Stimulated activated CD4-positive, alpha-beta T cell treated with anti-CD3 and anti-CD28 coated beads, Interleukin-4, amount 100 ng/mL, for 1 hour (primary cell): ENCODE measurements at places on chromosomes 6 and 20.

DNA sequence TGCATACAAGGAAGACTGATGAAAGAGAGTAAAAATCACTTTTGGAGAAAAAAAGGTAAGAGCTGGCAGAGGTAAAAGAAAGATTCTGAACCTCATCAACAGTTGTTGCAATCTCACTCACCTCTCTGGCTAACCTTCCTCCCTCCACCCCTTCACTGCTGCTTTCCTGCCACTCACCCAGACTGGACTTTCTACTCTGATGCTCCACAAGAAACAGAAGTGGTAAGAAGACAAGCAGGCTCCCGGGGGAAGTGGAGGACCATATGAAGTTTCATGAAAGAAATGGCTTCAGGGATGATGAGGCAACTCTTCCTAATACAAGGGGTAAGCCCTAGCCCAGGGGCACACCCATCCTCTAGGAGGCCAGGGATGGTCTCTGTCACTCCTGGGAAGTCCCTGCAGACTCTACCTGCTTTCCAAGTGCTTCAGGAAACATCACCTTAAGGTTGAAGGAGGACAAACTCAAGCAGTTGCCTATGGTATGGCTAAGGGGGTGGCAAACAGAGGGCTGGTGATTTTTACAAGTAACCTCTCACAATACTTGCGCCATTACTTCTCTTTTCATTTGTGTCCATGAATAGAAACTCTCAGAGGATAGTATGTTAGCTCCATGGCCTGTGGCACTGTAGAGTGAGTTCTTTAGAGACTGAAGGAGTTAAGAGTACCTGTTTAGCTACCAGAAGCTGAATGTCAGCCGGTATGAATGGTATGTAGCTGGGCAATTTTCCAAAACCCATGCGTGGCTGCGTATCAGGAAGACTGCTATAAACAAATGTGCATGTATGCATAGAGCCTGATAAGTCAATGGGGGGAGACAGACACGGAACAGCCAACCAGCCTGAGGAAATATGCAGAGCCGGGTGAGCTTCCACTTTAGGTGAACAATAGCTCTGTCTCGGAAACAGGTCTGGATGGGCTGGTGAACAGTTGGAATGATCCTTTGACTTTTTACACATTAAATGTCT, 112.0 kb downstream of the BACH2 start:
- no peak for DNase-seq

GRCh38 chr20:61531553-61532345, 279.7 kb downstream of the CDH4 start:
- no peak for DNase-seq

GRCh38 chr6:104559435-104560202, 300.1 kb downstream of the HACE1 start:
- no peak for DNase-seq

DNA sequence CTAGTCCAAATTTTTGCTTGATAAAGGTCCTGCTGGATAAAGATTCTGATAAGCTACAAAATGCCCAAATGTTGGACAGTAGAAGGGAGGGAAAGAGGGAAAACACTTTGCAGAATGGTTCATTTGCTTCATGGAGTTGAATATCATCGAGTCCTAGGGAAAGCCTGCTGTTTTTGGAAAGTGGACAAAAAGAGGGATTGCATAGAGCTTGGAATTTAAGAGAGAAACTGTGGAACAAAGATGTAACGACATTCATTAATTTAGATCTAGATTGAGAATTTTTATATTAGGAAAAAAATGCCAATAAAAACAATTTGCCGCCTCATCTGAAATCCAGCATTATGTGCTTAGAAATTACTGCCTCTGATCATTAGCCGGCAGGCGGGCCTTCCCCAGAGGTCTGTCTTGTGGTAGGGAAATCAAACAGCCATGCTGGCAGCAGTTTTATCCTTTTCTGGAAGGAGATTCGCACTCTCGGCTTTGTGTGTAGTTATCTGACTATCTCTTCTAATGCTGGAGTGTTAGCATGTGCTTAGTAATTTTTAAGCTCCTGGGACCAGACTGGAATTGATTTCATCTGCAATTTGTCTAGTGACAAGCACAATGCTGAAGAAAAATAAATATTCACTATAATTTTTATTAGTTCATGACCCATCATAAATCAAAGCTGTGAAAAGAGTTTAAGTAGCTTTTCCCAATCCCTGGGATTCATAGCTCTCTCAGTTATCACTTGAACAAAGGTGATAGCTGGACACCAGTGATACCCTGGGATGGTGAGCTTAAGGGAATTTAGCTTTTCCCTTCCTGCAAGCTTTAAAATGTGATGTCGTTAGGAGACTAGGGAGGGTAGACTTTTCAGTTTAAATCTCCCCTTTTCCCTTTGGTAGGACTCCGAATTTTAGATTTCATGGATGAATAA, 329.5 kb downstream of the PRL start:
- no peak for DNase-seq

- no peak for DNase-seq
Measured at GRCh38 chr20:23450877-23451276, 1.8 kb downstream of the CST11 start.

DNA sequence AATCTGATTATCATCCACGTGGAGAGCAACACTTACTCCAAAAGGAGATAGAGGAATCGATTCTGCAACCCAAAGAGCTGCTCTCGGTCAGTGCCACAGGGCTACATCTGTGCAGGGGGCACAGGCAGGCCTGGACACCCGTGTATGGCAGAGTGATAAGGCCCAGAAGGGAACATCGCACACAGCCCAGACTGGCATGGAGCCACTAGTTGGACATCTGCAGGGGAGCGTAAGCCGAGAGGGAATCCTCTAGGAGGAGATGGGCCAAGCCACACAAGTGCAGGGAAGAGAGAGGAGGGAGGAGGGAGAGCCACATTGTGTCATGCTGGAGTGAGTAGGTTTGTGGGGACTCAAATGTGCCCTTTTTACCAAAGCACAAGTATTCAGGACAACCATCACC, 50.4 kb upstream of the ENTPD6 start:
- DNase-seq: no peak

- no peak for DNase-seq
Measured at GRCh38 chr6:68126089-68126749, 508.9 kb upstream of the ADGRB3 start.

DNA sequence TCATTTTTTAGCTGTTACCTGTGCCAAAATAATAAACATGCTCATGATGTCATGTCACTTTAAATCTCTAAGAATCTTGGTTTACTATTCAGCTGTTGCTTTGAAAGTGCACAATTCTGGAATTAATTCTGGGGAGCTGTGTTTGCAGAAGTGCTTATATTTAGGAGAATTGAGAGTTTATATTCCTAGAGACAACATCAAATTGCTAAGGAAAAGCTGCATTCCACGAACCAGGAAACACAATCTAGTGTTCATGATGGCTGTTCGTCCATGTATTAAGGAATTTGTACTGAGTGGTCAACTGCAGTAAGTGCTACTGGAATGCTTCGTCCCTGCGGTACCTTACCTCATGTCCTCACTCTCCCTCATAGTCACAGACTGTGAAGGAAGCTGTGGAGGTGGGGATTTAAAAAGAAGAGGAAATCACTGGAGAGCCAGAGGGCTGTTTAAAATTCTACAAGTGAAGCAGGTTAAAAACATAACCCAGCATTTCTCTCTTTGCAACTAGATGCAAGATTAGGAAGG, 161.0 kb downstream of the TRMT11 start:
- DNase-seq: no peak

- DNase-seq: no peak
Measured at GRCh38 chr6:116390581-116390980, 19.8 kb downstream of the DSE start.
